ENCODE measurements at places on chromosomes 1 and 21. TPM values are rescaled to one million over a fixed set of nuclear protein-coding genes. Genes with fewer than 3 reads are reported as not detected.

The LCE1B gene
- total RNA-seq, result not detected

DNA sequence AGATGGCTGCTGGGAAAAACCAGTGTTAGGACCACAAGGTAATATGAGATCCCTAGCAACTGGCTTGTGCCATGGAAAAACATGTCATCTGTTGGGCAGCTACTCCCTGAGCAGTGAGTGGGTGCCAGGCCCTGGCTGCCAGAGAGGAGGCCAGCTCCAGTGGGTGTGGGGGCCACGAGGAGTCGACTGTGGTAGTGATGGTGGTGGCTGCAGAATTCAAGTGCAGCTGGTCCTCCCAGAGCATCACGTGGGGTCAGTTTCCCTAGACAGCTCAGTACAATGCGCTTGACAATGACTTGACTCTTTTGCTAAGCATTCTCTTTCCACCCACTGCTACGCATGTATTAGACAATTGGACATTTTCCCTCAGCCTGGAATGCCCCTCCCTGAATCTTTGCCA is 14.5 kb upstream of the CDC42 start:
- H3K4me3 ChIP-seq, result no peak overlapping the region
- H3K27me3 ChIP-seq, result no peaks in the 10 kb centered on the region
- DNase-seq, result no peak
- no peaks in the 10 kb centered on the region for H3K36me3 ChIP-seq
- peaks cover 37% of the 10 kb centered on the region for H3K4me1 ChIP-seq

The CACNA1E gene
- 0.04 TPM for total RNA-seq

The CCDC17 gene
- 1.2 TPM for total RNA-seq

The HENMT1 gene
- total RNA-seq, result 26.1 TPM

DNA sequence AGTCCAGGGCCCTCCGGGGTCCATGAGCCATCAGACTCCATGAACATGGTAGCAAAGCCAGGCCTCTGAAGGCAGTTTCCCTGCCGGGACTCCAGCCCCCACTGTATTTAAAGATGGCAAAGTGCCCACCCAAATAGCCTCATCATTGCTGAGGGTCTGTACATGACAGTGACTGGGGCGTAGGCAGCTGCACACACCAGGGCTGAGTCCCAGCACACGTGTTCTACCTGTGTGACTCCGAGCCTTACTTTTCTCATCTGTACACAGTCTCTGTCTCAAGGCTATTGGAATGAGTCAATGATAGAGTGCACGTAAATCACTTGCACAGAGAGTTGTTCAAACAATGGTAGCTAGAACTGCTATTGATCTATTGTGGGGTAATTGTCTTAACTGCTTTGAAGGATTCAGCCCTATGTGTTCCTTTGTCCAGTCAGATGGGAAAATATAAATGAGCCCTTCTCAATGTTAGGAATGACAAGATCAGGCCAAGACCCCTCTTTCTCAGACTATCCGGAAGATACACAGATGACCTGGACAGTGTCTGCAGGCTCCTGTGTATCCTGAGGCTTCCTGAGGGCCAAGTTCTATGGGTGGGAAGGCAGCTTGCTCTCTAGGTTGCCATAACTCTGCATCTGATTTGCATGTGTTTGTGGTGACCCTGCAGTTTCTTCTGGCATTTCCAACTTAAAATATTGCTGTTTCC is 48.9 kb downstream of the RASSF5 start:
- DNase-seq, result no peak
- H3K4me3 ChIP-seq, result peak overlapping the region; percentile 97
- peak overlapping the region; percentile 99 for H3K27ac ChIP-seq
- no peaks in the 10 kb centered on the region for H3K27me3 ChIP-seq

All from activated naive CD8-positive, alpha-beta T cell treated with anti-CD3 and anti-CD28 coated beads for 36 hours (primary cell).